ENCODE measurements at places on chromosomes 11 and 22.

- no peak for DNase-seq
Observed at GRCh38 chr11:110467556-110467955, 37.8 kb downstream of the FDX1 start.

DNA sequence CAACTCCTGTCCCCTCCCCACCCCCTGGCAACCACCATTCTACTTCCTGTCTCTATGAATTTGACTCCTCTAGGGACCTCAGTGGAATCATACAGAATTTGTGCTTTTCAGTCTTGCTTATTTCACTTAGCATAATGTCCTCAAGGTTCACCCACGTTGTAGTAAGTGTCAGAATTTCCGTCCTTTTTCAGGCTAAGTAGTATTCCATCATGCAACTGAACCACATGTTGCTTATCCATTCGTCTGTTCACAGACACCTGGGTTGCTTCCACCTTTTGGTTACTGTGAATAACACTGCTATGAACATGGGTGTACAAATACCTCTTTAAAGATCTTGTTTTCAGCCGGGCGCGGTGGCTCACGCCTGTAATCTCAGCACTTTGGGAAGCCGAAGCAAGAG is 16.5 kb downstream of the CELSR1 start:
- DNase-seq = no peak

DNA sequence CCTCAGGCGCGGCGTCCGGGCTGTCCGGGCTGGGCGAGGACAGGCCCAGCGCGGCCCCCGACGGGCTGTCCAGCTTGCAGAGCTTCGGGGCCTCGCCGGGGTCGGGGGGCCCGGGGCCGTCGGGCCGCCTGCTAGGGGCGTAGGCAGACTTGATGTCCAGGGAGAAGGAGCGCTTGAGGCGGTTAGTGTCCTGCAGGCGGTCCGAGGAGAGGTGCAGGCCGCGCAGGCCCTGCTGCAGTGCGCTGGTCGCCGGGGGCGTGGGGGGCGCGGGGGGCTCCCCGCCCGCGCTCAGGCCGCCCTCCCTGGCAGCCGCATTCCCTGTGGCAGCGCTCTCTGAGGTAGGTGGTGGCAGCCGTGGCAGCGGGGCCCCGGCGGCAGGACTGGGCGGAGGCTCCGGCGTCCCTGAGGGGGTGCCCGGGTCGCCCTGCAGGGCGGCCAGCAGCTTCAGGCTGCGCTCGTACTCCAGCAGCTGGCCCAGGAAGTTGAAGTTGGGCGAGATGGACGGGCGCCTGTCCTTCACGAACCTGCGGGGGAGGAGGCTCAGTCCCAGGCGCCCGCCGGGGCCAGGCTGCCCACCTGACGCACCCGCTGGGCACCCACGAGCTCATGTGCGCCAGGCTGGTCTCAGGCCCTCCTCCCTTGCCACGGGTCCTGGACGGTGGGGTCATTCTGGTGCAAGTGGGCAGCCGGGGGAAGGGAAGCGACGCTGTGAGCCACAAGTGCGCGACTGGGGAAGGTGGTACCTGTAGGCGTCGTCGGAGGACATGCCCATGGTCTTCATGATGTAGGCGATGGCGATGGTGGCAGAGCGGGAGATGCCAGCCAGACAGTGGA is 14.8 kb downstream of the DUSP8 start:
- DNase-seq = no peak

- DNase-seq = no peak
Observed at GRCh38 chr11:92663539-92663938, 305.9 kb upstream of the MTNR1B start.

- DNase-seq = peak; percentile 9
Observed at GRCh38 chr22:20268279-20269012, at the start of gene RTN4R. Gene RTN4R (minus strand): TSS chr22:20268318. CDS start chr22:20268092, 226 bp downstream.

DNA sequence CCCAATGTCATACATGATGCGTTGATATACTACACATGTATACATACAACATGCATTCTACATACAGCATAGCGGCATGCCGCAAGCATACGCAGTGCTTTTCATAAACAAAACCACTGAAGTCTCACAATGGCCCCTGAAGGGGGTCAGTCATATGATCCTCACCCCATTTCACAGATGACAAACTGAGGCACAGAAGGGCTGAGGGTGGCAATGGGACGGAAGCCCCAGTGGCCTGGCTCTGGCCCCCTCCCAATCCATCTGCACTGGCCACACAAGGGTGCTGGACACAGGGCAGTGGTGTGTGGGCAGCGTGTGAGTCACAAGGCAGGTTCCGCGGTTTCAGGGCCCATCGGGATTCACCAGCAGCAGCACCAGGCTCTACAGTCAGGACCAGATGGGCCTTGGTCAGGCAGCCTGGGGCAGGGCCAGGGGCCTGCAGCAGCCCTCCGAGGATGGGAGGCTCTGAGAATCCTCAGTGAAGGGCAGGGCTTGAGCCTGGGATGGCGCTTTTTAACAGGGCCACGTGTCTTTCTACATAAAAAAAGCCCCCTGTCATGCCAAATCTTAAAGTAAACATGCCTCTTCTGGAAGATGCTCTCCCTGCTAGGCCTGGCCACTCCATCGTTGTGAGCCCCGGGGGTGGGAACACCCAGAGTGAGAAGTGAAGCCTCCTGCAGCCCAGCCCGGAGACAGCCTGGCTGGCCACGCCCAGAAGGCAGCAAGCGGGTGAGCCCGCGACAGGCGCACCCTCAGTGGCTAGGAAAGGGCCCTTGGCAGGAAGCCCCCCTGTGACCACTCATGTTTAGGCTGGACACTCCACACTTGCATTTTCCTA is 206.5 kb downstream of the CTTN start:
- DNase-seq = no peak

- DNase-seq = no peak
Observed at GRCh38 chr11:82989628-82990404, 81.9 kb downstream of the RAB30 start.

GRCh38 chr11:84645988-84646694 is 981.0 kb downstream of the DLG2 start:
- DNase-seq = no peak

DNA sequence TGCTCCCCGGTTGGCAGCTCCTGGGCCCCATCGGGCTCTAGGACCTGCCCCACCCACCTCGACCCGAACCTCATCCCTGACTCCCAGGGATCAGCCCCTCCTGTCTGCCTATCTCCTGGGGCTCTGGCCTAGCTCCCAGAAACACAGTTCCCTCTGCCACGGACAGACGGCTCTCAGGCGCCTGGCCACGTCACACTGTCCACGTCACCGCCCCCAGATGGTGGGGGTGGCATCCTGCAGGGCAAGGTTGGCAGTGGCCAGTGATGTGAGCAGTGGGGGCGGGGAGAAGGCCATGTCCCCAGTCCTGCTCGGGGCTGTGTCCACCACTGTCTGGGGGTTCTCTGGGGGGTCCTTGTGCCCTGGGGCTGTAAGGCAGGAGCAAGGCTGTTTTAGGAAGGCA is 29.2 kb downstream of the SYT7 start:
- no peak for DNase-seq

- DNase-seq = no peak
Observed at GRCh38 chr11:124153821-124154220, 29.3 kb upstream of the OR10D3 start.

DNA sequence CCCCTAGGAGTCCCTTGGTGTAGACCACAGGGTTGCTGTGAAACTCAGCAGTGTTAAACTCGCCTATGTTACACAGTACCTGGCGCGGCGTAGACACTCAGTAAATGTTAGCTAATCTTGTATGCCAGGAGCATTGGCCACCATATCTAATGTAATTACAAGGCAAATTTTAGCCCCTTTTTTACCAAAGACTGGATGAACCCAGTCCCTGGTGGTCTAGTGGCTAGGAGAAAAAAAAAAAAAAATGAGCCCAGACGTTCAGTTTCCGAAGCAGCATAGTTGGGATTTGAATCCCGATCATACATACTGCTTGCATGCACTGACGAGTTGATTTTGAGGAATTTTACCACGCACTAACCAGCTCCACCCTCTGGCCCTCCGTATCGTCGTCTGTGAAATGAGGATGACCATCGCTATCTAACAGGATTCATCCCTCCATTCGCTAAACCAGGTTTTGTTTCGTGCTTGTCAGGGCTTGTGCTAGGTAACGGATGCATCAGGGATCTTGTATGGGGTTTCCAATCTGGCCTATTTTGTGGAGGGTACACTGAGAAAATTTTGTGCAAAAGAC is 688 bp downstream of the PTS start:
- DNase-seq = no peak

DNA sequence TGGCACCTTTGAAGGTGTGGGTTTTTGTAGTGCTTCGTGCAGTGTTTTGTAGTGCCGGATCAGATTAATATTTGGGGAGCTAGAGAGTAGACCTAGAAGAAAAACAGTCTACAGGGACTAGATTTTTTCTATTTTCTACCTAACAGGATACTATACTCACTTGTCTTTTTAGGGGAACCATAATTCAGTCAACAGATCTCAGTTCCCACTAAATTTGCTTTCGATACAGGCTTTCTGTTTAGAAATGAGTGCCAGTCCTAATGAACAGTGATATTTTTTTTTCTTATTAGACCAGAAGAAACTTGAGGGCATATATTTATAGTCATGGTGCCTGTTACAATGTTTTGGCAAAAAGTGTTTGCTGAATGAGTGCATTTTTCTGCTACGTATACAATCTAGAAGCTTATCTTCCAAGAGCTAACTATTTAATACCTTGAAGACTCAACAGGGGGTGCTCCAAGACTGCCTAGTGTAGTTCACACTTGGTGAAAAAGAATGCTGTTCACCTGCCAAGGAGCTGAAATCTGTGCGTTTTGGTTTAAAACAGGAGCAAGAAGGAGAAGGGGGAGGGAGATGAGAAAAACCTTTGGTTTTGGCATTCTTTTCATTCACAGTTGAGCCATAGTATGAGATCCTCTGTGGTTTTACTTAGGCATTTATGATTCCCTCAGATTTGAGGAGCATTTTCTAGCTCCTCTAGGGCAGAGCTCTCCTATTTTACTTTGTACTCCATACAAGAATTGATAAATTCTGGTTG is 44.9 kb upstream of the VSTM5 start:
- no peak for DNase-seq

GRCh38 chr11:10838881-10839280 is 19.0 kb downstream of the ZBED5 start:
- DNase-seq = no peak

DNA sequence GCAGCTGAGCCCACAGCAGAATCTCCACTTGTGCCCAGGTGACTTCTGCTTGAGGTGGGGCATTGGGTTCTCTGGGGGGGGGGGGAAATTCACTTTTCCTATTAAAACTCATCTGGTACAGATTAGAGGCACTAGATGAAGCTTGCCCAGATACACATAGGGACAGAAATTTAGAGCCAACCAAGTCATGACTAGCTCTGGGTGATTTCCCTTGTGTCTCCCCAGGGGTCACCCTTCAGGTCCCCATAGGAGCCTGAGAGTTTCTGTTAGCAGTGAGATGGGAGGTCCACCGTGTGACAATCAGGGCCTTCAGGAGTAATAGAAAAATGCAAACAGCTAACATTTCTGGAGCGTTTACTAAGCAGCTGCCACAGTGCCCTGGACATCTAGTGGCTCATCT is 77.0 kb downstream of the NAT10 start:
- DNase-seq = no peak

DNA sequence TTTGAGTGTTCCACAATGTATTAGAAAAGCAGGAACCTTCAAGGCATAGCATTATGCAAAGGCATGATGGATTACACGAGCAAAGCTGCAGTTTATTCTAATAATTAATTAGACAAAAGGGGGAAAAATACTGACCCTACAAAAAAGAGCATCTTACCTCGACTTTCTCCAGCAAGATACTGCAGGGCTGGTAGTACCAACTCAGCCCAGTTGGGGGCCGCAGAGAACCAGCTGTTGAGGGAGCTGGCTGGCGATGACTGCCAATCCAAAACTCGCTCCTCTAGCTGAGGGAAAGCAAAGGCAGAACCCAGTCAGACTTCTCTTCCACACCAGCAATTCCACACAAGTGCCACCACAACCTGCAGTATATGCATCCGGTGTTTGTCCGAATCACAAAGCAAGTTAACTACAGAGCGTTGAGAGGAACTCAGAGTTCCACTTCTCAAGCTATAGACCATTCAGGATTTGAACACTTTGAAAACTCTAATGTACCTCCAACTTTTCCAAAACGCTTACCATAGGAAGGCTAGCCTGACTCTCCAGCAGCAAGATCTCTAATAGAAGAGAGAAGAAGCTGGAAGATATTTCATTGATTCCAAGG is 13.7 kb downstream of the NFRKB start:
- DNase-seq = no peak

DNA sequence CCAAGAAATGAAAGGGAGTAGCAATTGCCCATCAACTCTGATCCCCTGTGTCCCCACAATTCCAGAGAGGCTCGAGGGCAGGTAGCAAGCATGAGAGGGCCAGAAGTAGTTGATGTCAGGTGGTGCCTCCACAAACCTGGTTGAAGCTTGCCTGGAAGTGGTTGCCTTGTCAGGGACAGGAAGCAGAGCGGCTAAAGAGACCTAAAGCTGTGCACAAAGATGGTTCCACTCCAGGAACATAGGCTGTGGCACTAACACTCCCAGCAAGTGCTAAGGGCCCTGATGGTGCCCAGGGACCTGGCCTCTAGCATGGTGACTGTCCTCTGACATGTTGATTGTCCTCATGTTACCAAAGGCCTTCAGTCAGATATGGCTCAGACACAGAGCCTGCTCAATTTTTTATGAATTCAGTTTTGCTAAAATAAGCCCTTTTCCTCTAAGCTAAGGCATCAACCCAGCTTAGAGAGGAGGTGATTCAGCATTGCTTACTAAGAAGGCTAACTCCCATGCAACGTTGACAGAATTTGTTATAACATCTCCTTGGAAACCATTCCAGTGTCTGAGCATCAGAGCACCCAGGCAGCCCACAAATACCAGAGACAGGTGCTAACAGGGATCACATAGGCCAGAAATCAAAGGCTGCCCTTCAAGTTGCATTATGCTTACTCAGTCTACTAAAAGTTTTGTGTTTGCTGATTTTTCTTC is 196.3 kb upstream of the ARHGAP20 start:
- no peak for DNase-seq

- no peak for DNase-seq
Observed at GRCh38 chr11:93608364-93608763, 53.1 kb upstream of the CEP295 start.

DNA sequence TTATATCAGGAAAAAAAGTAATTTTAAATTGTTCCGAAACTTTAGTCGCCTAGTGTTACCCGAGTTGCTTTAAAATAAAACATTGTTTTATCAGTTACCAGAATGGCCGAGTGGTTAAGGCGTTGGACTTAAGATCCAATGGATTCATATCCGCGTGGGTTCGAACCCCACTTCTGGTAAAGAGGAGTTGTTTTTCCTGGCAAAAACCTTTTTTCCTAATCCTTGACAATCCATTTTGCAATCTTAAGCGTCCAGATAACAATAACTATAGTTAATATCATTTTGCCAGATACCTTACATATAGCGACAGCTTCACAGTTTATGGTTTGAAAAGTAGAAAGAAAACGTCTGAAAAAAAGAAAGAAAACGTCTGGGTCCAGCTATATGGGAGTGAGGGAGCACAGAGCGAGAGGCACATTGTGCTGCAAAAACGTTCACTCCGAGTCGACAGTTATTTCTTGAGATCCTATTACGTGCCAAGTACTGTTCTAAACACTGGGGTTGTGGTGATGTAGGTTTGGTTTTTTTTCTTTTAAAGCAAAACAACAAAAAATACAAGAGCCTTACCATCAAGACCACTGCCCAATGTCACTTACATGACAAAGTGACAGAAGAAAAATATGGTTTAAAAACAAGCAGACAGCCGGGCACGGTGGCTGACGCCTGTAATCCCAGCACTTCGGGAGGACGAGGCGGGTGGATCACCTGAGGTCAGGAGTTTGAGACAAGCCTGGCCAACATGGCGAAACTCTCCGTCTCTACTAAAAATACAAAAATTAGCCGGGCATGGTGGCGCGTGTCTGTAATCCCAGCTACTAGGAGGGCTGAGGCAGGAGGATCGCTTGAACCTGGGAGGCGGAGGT is 40.6 kb downstream of the OR4D9 start:
- DNase-seq = no peak
